ENCODE measurements at places on chromosomes 1 and 21.

DNA sequence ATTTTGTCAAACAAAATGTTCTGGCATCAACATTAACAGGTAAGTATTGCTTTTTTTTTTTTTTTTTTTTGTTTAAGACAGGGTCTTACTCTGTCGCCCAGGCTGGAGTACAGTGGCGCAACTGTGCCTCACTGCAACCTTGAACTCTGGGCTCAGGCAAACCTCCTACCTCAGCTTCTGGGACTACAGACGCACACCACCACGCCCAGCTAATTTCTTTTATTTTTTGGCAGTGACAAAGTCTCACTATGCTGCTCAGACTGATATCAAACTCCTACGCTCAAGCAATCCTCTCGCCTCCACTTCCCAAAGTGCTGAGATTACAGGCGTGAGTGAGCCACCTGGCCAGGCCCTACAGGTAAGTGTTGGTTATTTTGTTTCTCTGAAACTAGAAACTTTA is 2.4 kb downstream of the TUT4 start:
- DNase-seq: no peak

- DNase-seq: no peak
Observed at GRCh38 chr1:166692346-166692745, 146.9 kb upstream of the POGK start.

- no peak for DNase-seq
Observed at GRCh38 chr21:28579986-28580550, 412.6 kb downstream of the LTN1 start.

DNA sequence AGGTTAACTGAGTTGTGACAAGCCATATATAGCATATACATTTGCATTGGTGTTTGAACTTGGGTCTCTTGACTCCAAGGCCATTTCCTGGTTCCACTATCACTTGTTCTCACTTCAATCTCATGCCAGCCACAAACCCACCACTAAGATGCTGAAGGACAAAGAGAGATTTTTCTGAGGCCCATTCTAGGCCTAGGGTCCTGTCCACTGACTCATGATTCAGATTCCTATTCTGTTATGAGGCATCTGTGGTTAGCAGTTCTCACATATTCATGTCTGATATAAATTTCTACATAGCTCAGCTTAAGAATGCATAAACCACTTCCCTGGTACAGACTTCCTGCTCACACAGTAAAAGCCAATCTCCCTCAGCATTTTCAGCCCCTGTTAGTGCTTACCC is 326.1 kb upstream of the BEND5 start:
- no peak for DNase-seq

DNA sequence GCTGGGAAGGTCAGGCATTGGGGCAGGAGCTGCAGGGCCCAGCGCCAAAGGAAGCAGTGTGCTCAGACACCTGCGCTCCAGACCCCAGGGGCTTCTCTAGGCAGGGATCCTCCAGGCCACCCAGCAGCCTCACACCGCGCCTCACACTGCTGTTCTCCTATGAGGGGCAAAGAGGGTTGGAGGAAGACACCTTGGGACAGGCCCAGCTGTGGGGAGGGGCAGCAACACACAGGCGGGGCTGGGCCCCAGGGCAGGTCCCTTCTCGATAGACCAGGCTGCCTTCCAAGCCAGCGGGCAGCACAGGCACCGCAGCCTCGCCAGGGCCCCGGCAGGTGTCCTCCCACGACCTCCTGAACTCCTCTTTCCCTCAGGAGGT is 20.7 kb upstream of the PRSS38 start:
- no peak for DNase-seq

GRCh38 chr1:65360648-65361047 is 51.3 kb downstream of the DNAJC6 start:
- DNase-seq: no peak

GRCh38 chr1:53321776-53322602 is 5.9 kb downstream of the LRP8 start:
- no peak for DNase-seq

- no peak for DNase-seq
Observed at GRCh38 chr1:111032295-111032897, 68.7 kb upstream of the LRIF1 start.

GRCh38 chr21:15210235-15210678 is 145.5 kb upstream of the NRIP1 start:
- DNase-seq: no peak

- DNase-seq: no peak
Observed at GRCh38 chr1:87437663-87438295, 109.1 kb downstream of the LMO4 start.

GRCh38 chr1:15584489-15585363 is at the start of gene AGMAT:
TSS of gene AGMAT (minus strand) at chr1:15585051. CDS start at chr1:15584967, 84 bp downstream.
- peak; percentile 68 for DNase-seq

GRCh38 chr1:15304708-15305467 is 57.9 kb downstream of the FHAD1 start:
- DNase-seq: no peak

GRCh38 chr1:11944358-11944931 is 9.9 kb downstream of the PLOD1 start:
- DNase-seq: no peak

GRCh38 chr1:237759377-237759776 is 131.3 kb downstream of the ZP4 start:
- DNase-seq: no peak

GRCh38 chr1:47682786-47683350 is 245.0 kb downstream of the FOXD2 start:
- DNase-seq: peak; percentile 11

DNA sequence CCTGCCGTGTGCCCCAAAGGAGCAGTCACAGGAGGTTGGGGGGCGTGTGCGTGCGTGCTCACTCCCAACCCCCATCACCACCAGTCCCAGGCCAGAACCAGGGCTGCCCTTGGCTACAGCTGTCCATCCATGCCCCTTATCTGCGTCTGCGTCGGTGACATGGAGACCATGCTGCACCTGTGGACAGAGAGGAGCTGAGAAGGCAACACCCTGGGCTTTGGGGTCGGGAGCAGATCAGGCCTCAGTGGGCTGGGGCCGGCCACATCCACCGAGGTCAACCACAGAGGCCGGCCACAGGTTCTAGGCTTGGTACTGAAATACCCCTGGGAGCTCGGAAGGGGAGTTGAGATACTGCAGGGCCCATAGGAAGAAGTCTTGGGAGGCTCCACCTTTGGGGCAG is 23.5 kb downstream of the COL6A1 start:
- DNase-seq: no peak

DNA sequence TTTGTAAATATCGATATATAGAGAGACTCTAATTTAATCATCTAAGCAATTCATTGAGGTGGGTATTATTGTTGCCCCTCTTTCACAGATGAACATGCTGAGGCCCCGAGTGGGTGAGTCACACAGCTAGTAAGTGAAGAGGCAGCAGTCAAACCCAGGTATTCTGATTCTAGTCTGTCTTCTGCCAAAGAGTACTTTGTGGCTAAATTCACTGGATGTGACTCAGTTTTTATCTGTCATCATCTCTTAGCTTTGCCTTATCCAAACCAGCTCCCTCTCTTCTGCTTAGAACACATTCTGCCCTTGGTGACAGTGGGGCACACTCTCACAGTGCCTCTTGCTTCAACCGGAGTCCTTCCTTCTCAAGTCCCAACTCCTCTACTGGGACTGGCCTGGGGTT is 11.5 kb downstream of the FCRL5 start:
- DNase-seq: no peak

GRCh38 chr1:170539154-170539553 is 7.2 kb downstream of the GORAB start:
- DNase-seq: no peak

DNA sequence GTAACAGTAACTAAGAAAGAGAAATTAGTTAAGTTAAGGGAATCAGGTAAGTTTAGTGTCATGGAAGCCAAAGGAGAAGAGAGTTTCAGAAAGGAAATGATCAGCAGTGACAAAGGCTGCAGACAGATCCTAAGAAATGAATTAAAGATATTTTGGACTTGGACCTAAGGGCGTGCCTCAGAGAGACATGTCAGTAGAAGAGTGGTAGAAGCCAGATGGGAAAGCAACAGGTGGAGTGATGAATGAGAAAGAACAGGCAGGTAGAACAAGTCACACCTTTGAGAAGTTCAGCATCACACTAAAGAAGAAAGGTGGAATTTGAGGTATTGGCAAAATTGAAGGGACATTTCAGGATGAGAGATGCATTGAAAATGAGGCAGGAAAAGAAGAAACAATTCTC is 1.4 kb upstream of the C4BPA start:
- DNase-seq: no peak

DNA sequence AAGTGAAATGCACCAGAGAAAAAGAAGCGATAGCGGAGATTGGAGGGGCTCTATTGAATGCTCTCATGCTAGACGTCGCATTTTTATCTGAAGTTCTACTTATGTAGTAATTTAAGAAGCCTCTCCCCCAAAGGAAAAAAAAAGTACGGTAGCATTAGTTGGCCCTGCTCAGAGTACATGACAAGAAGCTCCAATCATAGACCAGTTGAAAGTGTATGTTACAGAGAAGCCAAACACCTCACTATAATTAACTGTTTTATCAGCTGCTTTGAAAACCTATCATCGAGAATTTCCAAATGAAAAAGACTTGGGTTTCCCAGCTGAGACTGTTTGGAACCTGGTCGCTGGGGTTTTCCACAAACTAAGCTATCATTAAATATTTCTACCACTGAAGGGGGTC is 19.6 kb upstream of the OVAAL start:
- no peak for DNase-seq

DNA sequence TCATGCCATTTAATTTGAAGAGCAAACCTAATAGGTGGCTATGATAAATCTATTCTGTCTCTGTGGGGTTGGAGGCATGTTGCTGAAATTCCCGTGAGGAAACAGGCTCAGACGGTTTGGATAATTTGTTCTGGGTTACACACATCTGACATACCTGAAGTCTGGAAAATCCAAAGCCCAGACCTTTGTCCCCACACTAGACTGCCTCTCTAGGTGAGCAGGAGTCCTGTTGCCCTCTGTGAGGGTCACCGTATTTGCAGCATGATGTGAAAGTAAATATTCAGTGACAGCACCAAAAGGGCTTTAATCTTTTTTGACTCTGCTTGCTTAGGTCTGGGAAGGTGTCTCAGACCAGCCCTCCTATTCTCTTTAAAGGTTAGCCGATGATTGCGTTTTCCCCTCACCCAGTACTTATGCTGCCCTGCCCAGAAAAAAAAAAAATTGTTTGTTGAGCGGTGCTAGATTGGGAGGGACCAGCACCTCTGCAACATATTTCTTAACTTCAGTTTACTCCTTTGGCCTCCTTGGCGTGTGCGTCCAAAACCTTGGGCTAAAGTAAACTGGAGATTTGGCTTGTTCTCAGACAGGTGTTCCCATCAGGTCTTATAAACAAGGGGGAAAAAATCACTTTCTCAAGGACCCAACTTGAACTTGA is 67.0 kb downstream of the CACHD1 start:
- DNase-seq: no peak

DNA sequence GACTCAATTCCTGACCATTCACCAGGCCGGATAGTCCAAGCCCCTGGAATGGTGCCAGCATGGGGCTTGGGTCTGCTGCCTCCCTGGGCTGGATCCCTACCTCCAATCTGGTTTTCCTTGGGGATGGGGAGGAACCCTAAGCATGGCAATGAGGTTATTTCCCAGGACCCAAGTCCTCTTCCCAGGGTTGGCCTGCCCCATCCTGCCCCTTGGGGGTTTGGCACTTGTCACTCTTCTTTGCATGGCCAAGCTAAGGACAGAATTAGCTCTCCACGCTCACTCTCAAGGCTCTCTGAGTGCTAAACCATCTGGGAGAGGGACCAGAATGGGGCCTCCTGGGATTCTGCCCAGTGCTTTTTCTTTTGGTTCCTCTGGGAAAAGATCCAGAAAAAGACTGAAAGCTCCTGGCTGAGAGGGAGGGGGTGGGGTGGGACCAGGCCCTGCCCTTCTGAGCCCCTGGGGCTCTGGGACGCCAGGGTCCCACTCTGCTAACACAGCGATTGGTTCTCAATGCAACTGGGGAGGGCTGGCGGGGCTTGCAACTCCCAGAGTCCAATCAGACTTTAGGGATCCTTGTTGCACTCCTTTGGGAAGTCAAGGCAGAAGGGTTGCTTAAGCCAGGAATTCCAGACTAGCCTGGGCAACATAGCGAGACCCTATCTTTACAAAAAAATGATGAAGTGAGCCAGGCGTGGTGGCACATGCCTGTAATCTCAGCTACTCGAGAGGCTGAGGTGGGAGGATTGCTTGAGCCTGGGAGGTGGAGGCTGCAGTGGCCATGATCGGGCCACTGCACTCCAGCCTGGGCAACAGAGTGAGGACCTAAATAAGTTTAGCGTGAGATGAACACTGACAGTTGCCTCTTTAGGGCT is 52.7 kb downstream of the DHRS3 start:
- DNase-seq: peak; percentile 54

DNA sequence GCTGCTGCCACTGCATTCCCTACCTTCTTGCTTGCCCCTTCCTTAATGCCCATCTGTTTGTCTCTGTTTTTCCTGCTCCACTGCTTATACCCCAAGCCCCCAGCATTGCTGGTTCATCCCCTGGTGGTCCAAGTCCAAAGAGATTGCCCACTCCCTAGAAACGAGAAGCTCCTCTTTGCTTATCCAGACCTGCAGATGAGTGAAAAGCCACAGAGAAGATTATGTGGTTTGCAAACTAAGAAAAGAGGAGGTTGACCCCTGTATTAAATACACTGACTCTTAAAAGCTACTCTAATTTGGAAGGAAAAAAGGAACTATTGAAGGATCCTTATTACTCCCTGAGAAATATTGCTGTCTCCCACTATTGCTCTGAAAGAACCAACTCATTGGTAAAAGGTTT is 146.8 kb upstream of the RAB4A start:
- no peak for DNase-seq

GRCh38 chr21:14901482-14901958 is 163.3 kb downstream of the NRIP1 start:
- no peak for DNase-seq

DNA sequence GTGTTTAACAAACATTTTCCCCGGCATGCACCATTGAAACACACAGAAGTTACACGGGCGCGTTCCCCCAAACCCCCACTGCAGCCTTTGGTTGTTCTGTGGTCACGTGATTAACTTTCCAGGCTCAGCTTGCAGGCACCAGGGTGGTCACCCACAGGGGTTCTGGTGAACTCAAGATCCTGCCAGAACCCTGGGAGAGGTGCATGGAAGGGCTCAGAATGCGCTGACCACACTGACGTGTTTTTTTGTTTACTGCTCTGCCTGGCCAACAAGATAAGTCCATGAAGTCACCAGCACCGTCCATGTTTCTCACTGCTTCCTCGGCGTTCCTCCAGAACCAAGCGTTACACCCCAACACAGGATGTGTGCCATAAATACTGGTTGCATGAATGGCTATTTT is 229.5 kb upstream of the VAMP3 start:
- DNase-seq: no peak

- DNase-seq: no peak
Observed at GRCh38 chr1:7070389-7071029, 285.3 kb downstream of the CAMTA1 start.

GRCh38 chr1:16241221-16241708 is 4.3 kb upstream of the CPLANE2 start:
- no peak for DNase-seq

DNA sequence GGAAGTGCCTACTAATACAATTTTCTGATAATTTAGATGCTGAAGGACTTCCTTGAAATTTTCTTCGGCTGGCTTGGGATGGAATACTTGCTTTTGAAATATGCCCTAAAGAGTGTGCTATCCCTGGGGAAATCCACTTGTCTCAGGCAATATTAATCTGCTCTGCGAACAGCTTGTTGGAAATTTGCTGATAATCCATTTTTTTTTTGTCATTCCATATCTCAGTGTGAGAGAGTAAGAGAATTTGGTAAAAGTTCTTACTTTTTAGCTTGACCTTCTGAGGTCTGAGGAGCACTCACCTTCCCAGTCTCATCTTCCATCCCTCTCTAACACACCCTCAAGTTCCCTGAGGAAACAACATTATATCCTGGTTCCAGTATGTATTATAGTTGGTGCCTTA is 36.8 kb downstream of the DNAJC6 start:
- DNase-seq: no peak

GRCh38 chr1:93607814-93608186 is 73.8 kb downstream of the BCAR3 start:
- DNase-seq: no peak
